ENCODE measurements at places on chromosomes 3 and 15.
A peak's percentile ranks its signal among the peaks of the same experiment; 100 is the strongest.

- no peak for DNase-seq
Observed at GRCh38 chr3:152899306-152899705, 64.4 kb downstream of the P2RY1 start.

GRCh38 chr3:50390508-50391224, 31.3 kb upstream of the TMEM115 start:
- no peak for DNase-seq

- DNase-seq = no peak
Observed at GRCh38 chr3:64213962-64214379, 11.3 kb downstream of the PRICKLE2 start.

- DNase-seq = peak; percentile 2
Observed at GRCh38 chr3:63351159-63352007, 73.3 kb downstream of the SYNPR start.

DNA sequence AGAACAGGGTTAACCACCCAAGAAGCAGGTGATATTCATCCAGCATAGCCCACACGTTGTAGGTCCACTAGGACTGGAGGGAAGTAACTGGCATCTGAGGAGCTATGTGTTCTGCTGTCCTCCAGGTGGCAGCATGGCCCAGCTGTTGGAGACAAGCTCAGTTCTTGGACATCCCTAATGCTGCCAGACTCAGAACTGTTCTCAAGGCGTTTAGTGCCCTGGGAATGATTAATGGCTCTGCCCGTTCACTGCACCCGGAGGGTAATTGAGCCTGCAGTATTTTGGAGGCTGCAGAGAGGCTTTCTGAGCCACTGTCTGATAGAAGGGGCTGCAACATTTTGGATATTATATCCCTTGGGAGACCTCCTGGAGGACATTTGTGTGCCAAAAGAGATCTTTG, 521.3 kb upstream of the SEMA6D start:
- DNase-seq = peak; percentile 22

Data from CD4-positive, alpha-beta T cell treated with Interleukin-15 for 4 hours (primary cell).